ENCODE measurements at places on chromosomes 2 and 18. TPM values are rescaled to one million over a fixed set of nuclear protein-coding genes. Genes with fewer than 3 reads are reported as not detected.

DNA sequence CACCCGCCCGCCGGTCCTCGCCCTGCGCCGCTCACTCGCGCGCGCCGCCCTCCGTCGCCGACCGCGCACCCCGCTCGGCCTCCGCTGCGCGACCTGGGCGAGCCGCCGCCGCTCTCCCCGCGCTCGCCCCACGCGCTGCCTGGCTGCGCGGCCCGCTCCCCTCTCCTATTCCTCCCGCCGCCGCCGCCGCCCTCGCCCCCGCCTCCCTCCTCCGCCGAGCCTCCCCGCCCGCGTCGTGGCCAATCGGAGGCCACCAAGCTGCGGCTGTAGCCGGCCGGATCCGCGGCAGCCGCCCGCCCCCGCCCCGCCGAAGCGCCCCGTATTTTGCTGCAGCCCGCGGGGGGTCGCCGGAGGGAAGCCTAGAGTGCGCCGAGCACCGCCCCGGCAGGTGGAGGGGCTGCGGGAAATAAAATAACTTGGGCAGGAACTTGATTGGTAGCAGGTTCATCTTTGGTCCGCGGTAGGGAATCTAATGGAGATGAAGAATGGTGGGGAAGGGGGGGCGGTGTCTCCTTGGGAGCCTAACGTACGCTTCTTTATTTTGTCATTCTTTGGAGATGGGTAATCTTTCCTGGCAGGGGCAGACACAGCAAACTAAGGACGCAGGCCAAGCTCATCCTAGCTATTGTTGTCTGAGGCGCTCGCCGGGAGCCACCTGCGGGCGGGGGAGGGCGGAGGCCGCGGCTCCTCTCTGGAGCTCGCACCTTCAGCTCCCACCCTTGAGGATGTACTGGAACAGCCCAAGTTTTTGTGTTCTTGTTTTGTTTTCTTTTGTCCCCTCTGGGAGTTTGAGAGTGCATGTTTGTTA, 1.1 kb upstream of the CDH2 start:
- no peak for DNase-seq

CHN1 gene
- total RNA-seq: 9.8 TPM

CCDC68 gene
- total RNA-seq: 4.7 TPM

DNA sequence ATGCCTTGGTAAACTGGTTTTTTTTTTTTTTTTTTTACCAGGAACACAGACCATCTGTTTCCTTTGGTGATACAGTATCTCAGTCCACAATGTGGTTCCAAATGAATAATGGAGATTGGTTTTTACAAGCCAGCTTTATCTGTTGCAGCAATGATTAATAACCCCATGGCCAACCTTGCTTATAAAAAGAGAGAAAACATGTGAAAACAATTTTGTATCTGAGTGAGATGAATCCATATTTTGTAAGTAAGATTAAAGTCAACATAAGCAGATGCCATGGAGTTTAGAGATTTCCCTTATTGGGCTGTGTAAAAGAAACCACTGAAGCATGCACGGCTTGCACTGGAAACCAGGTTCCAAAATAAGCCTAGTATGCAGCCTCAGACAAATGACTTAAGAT, 108.6 kb upstream of the CNTNAP5 start:
- DNase-seq: no peak

GPR39 gene
- 0.37 TPM for total RNA-seq

DNA sequence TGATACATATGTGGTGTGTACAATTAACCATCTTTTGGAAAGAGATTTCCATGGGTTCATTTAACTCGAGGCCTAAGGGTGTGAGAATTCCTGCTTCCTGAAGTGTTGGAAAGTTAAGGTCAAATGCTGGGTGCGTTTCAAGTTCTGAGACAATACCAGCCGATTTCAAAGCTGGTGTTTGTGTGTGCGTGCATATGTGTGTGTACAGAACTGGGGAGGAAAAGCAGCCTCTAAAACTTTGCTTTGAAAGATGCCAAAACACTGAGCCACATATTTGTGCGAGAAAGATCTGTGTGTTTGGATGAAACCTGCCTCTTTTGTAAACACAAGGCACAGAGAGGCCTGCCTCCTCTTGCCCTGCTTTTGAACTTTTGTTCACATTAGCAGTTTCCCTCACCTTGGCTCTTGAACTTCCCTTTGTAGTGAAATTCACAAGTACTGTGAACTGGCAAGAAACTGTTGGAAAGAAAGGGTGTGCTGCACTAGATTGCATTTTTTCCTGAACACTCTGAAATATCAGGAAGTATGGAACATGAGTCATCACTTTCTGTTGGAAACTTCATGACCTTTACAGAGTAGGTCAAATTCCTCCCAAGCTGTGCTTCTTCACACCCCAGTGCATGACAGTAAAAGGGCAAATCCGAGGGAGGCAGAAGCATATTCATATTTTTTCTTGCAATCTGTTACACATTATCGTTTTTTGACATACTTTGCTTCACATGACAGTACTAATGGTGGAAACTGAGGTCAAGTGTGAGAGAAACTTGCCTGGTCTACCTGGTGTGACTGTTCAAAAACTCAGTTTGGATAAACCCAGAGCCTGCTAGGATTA, 20.0 kb upstream of the CAVIN2 start:
- DNase-seq: no peak

GRCh38 chr2:8229546-8229986, 452.3 kb upstream of the ID2 start:
- peak; percentile 84 for DNase-seq

- no peak for DNase-seq
Observed at GRCh38 chr2:232647261-232647660, 13.9 kb downstream of the EFHD1 start.

Data from posterior vena cava (tissue), 2 donors.